ENCODE measurements at places on chromosomes 5 and 9.

DNA sequence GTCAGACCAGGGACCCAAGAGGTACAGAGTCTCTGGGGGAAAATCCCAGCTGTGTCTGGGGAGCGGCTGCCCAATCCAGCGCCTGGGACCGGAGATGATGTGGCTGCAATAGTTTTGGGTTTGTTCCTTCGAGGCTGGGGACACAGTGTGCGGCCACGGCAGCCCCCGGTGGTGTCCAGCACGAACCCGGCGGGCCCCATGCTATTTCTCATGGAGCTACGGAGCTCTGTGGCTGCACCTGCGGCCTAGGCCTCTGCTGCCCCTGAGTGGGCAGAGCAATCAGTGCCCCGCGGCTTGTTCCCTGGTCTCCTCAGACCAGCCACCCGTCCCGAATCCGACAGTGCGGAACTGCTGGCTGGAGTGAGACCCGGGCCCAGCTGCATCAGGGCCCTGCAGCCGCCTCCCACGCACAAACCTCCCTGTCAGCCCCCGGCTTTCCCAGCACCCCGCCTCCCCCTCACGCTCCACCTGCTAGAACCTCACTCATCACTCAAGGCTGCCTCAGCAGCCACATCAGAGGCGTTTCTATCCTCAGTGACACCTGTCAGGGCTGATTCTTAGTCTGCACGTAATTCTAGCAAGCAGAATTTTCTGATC lies 29.0 kb downstream of the SARDH start:
- DNase-seq = no peak

GRCh38 chr9:73116031-73116430 lies 35.6 kb upstream of the ANXA1 start:
- peak; percentile 55 for DNase-seq

- DNase-seq = no peak
Observed at GRCh38 chr5:132046880-132047299, 13.6 kb upstream of the IL3 start.

DNA sequence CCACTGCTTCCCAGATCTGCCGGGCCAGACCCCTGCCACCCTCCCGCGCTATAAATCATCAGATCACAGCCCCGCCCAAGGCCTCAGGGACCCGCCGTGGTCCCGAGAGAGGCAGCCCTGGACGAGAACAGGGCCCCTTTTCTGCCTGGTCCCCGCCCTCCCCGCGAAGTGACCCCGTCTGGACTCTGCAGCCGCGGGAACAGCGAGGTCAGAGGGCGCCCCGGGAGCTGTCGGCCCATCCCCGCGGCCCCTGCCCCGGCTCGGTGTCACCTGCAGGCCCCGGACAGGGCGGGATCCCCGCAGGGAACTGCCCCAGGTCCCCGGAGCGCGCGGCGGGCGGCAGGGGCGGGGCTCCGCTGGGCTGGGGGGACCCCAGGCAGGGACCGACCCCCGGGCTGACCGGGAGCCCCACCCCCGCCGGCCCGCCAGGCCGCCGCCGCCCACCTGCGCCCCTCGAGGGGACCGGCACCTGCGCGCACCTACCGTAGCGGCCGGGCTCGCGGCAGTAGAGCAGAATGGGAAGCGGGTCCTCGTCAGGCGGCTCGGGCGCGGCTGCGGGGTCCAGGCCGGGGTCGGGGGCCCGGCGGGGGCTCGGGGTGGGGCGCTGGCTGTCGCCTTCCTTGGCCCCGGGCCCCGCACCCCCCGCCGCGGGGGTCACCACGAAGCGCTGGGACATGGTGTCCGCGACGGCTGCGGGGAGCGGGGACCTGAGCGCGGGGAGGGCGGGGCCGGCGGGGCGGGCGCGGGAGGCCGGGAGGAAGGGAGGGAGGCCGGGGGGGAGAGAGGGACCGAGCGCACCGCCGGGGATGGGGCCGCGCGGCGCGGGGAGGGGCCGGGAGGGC lies 43.5 kb upstream of the SLC12A7 start:
- DNase-seq = no peak

GRCh38 chr5:4584982-4585381 lies 555.1 kb upstream of the ADAMTS16 start:
- DNase-seq = no peak

- no peak for DNase-seq
Observed at GRCh38 chr9:84330246-84330645, 10.3 kb downstream of the SLC28A3 start.

- no peak for DNase-seq
Observed at GRCh38 chr9:35395076-35395705, 94.7 kb upstream of the RUSC2 start.

Data from kidney capillary endothelial cell (primary cell).